ENCODE measurements at places on chromosomes 7 and 10. TPM values are rescaled to one million over a fixed set of nuclear protein-coding genes. Genes with fewer than 3 reads are reported as not detected.

- no peak for DNase-seq
Observed at GRCh38 chr7:90188281-90188680, 23.3 kb upstream of the STEAP2 start.

DNA sequence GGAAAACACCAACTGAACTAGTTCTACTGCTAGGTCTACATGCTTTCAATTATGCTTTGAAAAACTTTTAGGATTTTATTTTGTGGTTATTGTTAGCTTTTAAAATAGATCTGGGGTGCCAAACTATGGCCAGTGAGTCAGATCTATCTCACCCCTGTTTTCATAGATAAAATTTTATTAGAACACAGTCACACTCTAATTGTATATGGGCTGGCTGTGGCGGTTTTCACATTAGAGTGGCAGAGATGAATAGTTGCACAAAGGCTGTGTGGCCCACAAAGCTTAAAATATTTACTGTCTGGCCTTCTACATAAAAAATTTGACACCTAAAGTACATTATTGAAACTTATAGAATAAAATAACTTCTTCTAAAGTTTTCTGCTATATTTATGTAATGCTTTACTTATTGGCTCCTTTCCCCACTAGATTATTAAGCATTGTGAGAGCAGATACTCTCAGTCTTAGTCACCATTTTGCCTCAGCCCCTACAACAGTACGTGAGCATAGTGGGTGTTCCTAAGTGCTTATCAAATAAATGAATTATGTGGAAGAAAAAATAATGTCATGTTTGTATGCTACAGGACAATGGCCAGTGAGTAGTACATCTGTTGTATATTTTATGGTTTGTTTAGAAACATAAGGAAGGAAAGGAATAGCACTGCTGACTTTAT is 5.4 kb upstream of the SUV39H2 start:
- peak; percentile 14 for DNase-seq

DNA sequence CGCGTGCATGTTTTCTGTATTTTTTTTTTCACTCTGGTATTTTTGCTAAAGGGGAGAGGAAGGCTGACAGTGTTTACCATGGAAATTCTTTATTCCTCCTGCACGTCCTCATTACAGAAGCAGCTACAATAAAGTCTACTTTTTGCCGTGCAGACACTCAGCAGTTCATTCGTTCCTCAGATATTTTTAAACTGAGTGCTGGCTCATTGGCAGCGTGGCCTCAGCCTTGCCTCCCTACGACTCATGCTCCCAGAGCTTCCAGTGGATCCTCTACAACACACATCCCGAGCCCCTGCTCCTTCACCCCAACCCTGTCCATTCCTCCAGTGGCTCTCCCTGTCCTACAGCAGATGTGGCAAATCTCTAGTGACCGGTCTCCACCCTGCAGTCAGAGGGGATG is 239.2 kb upstream of the ZMIZ1 start:
- DNase-seq = no peak

DNA sequence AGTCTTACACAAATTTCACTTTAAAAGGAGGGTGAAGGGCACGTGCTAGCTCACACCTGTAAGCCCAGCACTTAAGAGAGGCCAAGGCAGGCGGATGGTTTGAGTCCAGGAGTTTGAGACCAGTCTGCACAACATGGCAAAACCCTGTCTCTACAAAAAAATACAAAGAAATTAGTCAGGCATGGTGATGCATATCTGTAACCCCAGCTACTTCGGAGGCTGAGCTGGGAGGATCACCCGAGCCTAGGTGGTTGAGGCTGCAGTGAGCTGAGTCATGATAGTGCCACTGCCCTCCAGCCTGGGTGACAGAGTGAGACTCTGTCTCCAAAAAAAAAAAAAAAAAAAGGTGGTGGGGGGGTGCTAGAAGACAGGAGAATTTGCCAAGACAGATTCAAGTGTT is 237.3 kb upstream of the KLF14 start:
- no peak for DNase-seq

DNA sequence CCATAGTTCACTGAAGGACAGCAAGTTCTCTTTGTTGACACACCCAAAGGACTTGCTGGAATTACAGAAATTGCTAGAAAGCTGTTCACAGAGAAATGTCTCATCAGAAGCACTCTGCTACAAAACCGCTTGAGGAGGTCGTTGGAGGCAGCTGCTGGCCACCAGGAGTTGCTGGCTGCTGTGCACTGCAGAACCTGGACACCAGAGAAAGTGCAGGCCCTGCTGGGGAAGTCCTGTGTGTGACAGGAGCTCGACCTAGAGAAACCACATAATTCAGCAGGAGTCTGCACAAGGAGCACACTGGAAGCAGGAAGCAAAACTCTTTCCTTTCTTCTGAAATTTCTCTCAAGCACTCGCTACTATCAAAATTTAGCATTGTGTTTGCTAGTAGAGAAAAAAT is 461.5 kb upstream of the GHITM start:
- DNase-seq = no peak

DNA sequence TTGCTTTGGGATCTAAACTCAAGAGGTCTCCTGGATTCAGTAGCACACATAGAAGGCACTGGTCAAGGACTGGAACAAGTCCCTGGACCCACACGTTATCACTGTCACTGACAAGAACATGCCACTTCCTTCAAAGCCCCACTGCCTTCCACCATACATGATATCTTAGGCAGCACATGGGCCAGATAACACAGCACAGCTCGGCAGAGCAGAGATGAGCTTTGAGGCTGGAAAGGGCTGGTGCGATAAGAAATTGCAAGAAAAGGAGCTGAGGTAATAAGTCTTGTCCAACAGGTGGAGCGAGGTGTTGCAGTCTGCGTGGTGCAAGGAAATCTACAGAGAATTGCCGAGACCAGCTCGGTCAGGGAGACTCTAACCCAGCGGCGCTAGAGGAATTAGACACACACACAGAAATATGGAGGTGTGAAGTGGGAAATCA is 139.8 kb upstream of the CDK13 start:
- DNase-seq = no peak

Gene NPTX2
- 4.5 TPM for total RNA-seq

Gene GSTO2
- total RNA-seq = 0.06 TPM

Gene PRTFDC1
- total RNA-seq = 4.9 TPM

All from Daoy (cell line).